ACHN (cell line): ENCODE measurements at places on chromosomes 7 and 10.

GRCh38 chr7:151123822-151124464 is 37.7 kb downstream of the AGAP3 start:
- peak; percentile 83 for DNase-seq

DNA sequence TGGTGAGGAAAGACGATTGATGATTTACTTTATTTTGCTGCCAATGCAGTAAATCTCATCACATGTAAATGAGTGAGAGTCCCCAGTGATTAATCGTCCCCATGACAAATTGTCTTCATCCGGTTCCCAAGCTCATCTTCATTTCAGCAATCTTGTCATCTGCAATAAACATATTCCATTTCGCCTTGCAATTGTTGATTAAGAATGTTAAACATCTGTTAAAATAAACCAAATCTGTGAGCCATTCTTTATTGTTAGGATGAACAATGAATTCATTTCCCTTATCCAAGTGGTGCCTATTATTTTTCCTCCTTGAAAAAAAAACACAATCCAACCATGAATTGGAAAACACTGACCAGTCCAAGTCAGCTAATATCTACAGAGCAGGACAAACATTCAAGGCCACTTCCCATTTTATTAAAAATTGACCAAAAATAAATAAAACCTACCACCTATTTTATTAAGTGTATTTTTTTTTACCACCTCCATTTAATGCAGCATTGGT is 36.5 kb downstream of the NPS start:
- no peak for DNase-seq

- DNase-seq: peak; percentile 45
Observed at GRCh38 chr7:65325793-65326432, 47.7 kb upstream of the ZNF92 start.

- no peak for DNase-seq
Observed at GRCh38 chr10:111747751-111748150, 435.8 kb downstream of the GPAM start.

- no peak for DNase-seq
Observed at GRCh38 chr7:35007768-35008167, 29.5 kb downstream of the DPY19L1 start.

- peak; percentile 83 for DNase-seq
Observed at GRCh38 chr10:74078037-74078436, 72.6 kb downstream of the AP3M1 start.

- no peak for DNase-seq
Observed at GRCh38 chr10:113613427-113613826, 50.4 kb downstream of the NRAP start.

DNA sequence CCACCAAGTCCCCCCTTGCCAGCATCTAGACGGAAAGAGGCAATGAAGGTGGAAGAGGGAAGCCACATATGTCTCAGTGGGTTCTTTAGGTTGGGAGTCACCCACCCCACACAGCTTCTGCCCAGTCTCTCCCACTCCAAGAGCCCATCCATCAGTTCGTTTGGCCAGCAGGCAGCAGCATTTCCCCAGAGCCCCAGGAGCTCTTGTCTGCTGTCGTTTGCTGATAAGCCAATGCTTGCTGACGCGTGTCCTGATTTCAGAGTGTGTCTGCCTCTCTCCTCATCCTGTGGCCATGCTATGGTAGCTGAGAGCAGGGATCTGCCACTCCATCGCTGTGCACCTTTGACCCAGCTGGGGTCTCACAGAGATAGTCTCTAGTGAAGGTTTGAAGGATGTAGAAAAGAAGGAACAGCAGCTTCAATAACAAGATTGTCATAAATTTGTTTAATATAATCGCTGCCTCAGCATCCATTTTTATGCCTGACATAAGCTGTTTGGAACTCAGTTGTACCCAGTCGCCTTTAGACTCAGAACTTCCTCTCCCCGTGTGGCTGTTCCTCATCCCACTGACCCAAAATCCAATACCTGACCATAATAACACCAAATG is 39.4 kb upstream of the GDF10 start:
- DNase-seq: no peak

DNA sequence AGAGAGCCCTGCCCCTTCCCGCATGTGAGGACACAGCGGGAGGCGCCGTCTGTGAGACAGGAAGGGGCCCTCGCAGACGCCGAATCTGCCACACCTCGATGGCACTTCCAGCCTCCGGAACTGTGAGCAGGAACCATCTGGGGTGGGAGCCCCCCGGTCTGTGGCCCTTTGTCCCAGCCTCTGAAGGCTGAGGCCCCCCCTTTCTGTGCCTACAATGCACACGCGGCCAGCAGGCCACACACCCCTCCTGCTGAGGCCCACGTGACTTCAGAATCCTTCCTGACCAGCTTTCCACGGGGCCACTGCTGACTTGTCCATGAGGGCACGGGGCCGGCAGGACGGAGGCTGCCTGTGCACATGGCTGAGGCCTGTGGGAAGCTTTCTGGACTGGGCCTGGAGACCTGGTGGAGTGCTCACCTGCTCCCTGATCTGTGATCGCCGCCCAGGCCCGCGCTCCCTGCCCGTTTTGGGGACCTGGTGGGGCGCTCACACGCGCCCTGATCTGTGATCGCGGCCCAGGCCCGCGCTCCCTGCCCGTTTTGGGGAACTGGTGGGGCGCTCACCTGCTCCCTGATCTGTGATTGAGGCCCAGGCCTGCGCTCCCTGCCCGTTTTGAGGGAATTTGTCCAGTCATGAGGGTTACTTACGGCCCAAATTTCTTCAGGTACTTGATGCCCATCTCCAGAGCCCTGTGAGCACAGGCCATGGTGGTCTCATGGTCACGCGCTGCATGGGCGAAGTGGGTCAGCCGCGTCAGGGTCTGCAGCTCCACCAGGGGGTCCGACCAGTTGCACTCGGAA is 34.3 kb downstream of the CFAP46 start:
- no peak for DNase-seq

GRCh38 chr10:100751211-100751933 is 6.0 kb downstream of the PAX2 start:
- no peak for DNase-seq

DNA sequence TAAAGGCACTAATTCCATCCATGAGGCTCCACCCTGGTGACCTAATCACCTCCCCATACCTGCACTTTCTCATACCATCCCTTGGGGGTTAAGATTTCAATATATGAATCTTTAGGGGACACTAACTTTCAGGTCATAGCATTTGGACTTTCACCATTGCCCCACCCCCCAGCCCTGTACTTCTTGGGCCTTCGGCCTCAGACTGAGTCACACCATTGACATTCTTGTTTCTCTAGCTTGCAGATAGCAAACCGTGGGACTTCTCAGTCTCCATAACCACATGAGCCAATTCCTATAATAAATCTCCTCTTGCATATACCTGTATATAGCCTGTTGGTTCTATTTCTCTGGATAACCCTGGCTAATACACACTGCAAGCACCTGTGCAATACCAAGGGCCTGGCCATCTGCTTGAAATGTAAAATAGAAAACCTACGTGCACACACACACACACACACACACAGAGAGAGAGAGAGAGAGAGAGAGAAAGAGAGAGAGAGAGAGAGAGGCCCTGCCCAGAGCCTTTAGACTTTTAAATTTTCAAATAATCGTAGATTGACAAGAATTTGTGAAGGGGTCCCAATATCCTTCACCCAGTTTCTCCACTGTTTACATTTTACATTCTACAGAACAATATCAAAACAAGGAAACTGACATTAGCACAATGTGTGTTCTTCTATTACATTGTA is 25.3 kb downstream of the ANXA8 start:
- DNase-seq: peak; percentile 54

- no peak for DNase-seq
Observed at GRCh38 chr7:121012919-121013318, 24.4 kb downstream of the CPED1 start.

DNA sequence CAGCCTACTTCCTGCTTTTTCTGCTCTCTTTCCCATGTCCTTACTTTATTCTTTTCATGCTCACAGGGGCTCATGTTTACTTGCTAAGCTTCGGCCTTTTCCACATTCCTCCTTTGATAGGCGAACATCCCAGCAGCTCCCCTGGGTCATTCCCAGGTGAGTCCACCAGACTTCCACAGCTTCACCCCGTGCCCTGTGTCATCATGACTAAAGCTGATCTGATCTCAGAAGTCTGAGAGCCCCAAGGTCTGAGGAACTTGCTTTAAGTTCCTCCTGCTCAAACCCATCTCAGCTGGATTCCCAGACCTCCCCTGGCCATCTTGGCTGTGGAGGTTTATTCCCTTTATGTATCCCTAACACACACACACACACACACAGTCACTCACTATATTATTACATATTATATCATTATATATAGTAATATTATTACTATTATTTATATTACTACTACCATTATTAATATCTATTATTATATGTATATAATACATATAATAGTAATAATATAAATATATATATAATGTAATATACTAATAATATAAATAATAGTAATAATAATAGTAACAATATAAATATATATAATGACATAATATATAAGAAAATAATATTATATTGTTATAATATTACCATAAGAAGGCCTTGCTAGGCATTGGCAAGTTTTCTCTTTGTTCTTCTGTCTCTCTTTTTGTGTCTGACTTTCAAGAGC is 295.9 kb downstream of the PTEN start:
- DNase-seq: no peak

DNA sequence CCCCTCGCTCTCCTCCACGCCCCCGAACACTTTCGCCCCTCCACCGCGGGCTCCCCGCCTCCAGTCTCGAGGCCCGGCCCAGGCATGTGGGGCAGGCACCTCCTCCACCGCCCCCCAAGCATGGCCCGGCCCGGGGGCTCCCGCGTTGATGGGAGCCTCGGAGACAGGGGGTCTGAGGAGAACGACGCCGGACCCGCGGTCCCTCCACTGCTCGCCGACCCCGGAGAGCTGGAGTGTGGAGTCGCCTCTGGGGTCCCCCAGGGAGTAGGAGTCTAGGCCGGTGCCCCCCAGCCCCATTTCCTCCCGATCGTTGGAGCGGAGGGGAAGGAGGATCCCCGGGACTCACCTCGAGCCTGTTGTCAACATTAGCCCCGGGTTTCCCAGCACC is 206 bp downstream of the UPF2 start:
- peak; percentile 25 for DNase-seq

GRCh38 chr7:2471022-2471329 is 5.2 kb downstream of the GRIFIN start:
- DNase-seq: no peak

DNA sequence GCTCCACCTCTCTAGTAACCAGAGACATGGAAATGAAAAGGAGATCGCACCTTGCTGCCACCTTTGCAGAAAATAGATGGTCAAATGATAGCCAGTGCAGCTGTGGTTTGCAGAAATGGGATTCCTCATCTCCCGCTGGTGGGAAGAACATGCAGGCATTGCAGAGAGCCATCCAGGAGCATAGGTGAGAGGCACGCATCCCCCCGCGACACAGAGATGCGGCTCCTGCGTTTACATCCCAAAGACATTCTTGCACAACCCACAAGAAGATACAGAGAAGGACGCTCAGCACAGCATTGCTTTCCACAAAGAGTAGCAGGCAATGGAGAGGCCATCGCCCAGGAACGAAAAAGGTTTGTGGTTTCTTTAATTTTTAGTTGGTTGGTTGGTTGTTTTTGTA is 56.2 kb downstream of the OAT start:
- no peak for DNase-seq

DNA sequence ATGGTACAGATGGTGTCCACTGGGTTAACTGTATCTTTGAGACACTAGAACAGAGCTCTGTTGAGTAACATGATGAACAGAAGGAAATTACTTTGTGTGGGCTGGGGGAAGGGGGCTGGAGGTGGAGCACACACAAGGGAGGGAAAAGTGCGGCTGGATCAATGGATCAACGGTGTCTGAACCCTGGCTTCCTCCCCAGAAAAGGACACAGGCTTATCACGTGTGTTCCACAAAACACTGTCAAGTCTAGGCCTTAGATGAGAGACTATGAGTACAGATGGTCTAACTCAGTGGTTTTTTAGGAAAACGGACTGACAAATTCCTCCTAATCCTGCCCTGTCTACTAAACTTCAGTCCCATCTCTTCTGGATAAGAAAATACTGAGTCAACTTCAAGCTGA is 27.8 kb downstream of the HSPB1 start:
- DNase-seq: no peak

DNA sequence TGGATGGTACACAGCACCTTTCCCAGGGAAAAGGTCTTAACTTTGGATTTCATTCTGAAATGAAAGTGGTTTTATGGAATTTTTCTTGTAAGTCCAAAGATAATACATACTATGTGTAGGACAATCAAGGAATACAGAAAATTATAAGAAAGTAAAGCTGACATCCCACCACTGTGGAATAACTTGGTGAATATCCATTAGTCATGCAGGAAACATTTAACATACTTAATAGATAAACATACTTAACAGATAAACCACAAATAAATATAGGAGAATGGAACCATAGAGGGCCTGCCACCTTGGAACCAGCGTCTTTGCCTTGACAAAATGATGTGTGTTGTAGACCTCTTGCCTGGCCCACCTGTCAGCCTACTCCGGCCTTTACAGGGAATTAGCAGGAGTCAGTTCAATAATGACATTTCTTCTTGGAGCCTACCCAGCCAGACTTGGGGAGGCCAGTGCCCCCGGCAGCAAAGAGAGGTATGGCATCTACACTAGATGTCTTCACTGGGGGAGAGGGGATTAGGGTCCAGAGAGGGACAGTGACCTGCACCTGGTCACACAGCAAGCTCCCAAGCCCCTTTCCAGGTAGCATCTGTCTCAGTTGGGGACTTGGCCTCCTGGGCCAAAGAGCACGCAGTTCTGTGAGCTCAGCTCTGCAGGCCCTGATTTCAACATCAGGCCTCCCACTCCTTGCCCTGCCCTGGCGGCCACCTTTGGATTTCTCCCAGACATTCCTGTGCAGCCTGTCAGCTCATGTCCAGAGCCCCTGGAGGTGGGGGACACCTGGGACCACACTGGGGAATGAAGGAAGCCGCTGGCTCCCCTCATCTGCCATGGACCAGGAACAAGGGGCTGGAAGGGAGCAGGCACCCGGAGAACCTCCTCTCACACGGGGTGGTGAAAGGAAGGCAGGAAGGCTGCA is 112.6 kb upstream of the PPIF start:
- no peak for DNase-seq

DNA sequence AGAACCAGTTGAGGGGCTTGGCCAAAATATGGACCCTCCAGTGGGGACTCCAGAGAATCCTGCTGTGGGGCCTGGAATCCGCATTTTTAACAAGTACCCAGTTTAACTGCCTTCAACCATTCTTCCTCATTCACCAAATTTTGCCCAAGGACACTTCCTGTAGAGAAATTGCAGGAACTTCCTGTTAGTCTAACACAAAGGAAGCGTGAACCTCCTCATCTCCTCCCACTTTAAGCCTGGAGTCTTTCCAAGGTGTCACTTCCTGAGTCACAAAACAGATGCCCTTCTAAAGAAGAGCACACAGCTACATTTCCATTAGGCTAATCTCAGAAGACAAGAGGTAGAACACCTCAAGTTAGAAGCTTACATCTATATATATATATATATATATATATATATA is 188.4 kb downstream of the PPP1R17 start:
- DNase-seq: no peak

DNA sequence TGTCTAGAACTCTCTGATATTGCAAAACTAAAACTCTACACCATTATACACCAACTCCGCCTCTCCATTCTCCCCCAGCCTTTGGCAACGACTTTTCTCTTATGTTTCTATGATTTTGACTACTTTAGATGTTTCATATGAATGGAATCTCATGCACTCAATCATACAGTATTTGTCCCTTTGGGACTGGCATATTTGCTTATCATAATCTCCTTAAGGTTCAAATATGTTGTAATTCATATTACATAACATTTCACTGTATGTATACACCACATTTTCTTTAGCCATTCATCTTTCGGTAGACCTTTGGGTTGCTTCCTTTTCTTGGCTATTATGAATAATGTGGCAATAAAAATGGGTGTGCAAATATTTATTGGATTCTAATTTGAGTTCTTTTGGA is 164.4 kb downstream of the ARL4A start:
- DNase-seq: no peak

- no peak for DNase-seq
Observed at GRCh38 chr7:63925262-63925625, 73.4 kb upstream of the ZNF722 start.
